ENCODE measurements at places on chromosomes 2 and 18.

DNA sequence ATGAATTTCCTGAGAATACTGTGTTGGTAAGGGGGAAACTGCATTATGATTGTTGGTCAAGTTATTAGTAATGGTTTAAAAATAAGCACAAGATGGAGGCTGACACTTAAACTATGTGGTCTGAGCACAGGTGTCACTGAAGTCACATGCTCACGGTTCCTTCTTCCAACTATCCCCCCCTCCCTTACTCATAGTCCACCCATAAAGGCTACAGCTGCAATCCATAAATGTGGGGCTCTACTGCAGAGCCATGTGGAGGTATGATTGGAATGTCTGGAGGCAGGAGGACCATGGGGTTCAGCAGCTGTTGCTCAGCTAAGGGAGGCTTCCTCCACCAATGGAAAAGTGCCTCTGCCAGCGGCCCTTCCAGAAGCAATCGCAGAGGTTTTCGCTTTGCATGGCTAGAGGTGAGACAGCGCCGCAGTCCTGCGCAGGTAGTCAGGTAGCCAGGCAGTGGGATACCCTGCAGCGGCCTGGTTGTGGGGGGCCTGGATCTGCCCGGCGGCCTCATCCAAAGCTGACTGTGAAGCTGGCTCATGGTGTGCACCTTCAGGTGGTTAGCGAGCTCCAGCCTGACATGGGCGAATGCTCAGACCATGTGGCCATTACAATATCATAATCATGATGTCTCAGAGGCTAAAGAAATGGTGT lies 249.6 kb downstream of the DCDC2C start:
- no peak for DNase-seq

DNA sequence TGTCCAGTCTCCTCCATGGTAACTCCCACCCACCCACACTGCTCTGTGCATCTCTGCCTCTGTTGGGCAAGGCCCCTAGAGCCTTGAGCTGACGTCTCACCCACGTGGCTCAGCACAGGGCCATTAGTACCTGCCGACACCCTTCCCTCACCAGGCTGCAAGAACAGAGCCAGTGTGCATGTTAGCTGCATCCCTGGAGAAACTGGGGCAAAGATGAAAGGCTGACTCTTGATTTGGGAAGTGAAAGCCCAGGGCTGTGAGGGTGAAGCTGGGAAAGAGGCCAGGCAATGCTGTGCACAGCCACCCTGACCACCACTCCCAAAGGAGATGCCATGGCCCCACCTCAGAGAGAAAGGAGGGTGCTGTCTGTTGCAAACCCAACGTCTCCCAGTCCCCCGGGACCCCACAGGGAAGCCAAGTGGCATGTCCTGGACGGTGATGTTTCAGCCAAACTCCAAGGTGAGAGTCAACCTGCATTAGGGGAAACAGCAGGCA lies 20.0 kb upstream of the HPCAL1 start:
- DNase-seq: no peak

GRCh38 chr2:193141-193671 lies 70.6 kb downstream of the SH3YL1 start:
- no peak for DNase-seq

- DNase-seq: no peak
Observed at GRCh38 chr2:241158546-241158900, 8.3 kb downstream of the PPP1R7 start.
